ENCODE measurements at places on chromosomes 6 and 20. TPM values are rescaled to one million over a fixed set of nuclear protein-coding genes. Genes with fewer than 3 reads are reported as not detected.

GRCh38 chr6:107611094-107611810 lies 121.3 kb downstream of the SOBP start:
- no peak overlapping the region for H3K27ac ChIP-seq
- DNase-seq: no peak
- H3K27me3 ChIP-seq: peaks cover 2% of the 10 kb centered on the region
- H3K36me3 ChIP-seq: no peaks in the 10 kb centered on the region
- H3K4me3 ChIP-seq: no peak overlapping the region

GRCh38 chr6:4665489-4666417 lies 110.5 kb upstream of the CDYL start:
- H3K27me3 ChIP-seq: no peaks in the 10 kb centered on the region
- H3K36me3 ChIP-seq: no peaks in the 10 kb centered on the region
- no peak overlapping the region for H3K4me3 ChIP-seq
- peaks cover 42% of the 10 kb centered on the region for H3K4me1 ChIP-seq

The AVP gene
- not detected for total RNA-seq

DNA sequence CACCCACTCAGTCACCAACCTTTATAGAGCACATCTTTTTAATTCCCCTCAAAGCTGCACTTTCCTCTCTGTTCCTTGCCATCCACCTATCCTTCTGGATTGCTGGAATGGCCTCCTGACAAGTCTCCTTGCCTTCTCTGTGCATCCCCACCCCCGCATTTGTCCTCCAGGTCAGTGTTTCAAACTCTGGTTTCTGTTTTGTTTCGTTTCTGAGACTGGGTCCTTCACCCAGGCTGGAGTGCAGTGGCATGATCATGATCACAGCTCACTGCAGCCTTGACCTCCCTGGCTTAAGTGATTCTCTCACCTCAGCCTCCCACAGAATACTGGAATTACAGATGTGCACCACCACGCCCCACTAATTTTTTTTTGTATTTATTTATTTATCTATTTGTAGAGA lies 96.2 kb downstream of the PLCB1 start:
- H3K27me3 ChIP-seq: no peaks in the 10 kb centered on the region
- no peak for DNase-seq
- no peak overlapping the region for H3K4me3 ChIP-seq
- no peaks in the 10 kb centered on the region for H3K36me3 ChIP-seq
- H3K27ac ChIP-seq: no peak overlapping the region

The WFDC10B gene
- total RNA-seq: not detected

The RAET1G gene
- total RNA-seq: 1.5 TPM

- no peak for DNase-seq
- peaks cover 2% of the 10 kb centered on the region for H3K27me3 ChIP-seq
- no peak overlapping the region for H3K4me3 ChIP-seq
- no peaks in the 10 kb centered on the region for H3K36me3 ChIP-seq
Measured at GRCh38 chr20:59150821-59151251, 12.8 kb upstream of the ZNF831 start.

The TMX4 gene
- total RNA-seq: 40.9 TPM

The C6orf132 gene
- 2.9 TPM for total RNA-seq

The RSPH3 gene
- total RNA-seq: 10.3 TPM

DNA sequence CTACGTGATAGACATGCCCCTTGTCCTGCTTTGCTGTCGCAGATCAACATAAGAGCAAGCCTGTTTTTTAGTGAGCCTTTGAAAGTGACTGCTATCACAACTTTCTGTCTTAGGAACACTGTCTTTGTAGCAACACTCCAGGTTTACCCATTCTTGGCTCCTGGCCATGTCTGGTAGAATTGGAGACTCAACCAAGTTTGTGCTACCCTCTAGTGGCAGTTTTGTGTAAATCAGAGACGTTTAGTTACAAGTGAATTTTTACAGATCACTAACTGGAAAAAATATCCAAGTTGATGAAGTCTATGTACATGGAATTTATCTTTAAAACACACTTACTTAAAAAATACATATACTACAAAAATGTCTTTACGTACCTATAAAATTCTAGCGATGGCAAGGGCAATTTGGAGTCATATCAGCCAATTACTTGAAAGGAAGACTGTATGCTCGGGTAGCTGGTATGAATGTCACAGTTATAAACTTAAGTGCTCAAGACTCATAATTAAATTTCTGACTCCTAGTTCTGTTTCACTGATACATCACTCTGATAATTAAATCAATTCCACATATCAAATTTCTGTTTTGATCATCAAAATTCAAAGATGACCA lies 101.4 kb downstream of the ADGB start:
- no peak overlapping the region for H3K4me3 ChIP-seq
- no peak overlapping the region for H3K27ac ChIP-seq
- DNase-seq: peak; percentile 10
- H3K4me1 ChIP-seq: no peaks in the 10 kb centered on the region

The SLC17A9 gene
- 5.6 TPM for total RNA-seq

DNA sequence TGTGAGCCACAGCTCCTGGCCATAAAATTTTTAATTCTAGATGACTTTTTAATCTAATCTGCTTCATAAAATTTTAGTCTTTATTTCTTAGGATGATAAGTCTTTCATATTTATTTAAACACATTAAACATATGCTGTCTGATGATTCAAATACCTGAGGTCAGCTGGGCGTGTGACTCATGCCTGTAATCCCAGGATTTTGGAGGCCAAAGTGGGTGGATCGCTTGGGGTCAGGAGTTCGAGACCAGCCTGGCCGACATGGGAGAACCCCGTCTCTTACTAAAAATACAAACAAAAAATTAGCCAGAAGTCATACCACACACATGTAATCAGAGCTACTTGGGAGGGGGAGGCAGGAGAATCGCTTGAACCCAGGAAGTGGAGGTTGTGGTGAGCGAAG lies 53.1 kb downstream of the RBM24 start:
- no peak for DNase-seq
- H3K4me3 ChIP-seq: no peak overlapping the region
- H3K36me3 ChIP-seq: no peaks in the 10 kb centered on the region
- H3K4me1 ChIP-seq: peaks cover 4% of the 10 kb centered on the region

DNA sequence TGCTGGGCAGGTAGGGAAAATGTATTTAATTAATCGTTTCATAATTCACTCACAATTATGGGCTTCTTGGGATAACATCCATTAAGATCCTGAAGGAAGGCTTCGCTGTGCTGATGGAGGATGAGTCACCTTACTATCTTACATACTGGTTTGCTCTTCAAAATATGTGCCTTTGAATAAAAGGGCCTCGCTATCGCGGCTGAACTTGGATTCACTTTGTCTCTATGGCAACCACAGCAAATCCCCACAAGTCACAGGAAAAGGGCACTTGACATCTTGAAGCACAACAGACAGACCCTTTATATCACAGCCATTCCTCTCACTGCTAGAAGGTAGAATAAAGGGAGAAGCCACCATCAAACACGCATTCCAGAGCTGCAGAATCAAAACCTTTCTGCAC lies 141.3 kb upstream of the MYLIP start:
- H3K4me1 ChIP-seq: no peaks in the 10 kb centered on the region
- no peak for DNase-seq
- H3K36me3 ChIP-seq: no peaks in the 10 kb centered on the region
- no peaks in the 10 kb centered on the region for H3K27me3 ChIP-seq
- no peak overlapping the region for H3K4me3 ChIP-seq

DNA sequence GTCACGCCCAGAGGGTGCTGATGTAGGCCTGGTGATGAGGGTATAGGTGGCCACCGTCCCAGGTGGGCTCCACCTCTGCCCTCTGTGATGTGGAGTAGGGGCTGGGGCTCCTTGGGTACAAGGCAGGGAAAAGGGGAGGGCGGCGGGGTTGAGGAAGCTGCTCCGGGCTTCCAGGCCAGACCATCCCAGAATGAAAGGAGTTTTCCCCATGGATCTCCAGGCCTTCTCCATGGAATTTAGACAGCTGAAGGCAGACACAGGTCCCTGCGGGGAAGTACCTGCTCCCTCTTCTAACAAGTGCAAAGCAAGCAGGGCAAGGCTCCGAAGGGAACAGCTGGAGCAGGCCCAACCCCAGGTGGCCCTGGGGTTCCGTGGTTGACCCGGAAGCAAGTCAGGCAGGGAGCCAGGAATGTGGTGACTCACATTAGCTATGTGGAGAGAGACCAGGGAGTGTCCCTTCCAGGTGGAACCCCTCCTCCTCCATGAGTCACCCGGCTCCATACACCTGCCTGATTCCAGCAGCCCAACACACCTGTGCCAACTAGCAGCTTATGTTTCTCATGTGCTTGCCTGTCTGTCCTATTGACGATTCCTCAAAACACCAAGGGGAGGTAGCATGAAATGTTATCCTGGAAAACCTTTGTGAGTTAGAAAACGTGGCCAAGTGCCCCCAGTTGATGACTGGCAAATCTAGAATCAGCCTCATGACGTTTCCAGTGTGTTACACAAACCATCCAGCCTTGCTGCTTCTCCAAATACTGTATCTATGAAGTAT lies 59.7 kb upstream of the SNX9 start:
- DNase-seq: no peak
- no peaks in the 10 kb centered on the region for H3K27me3 ChIP-seq
- H3K36me3 ChIP-seq: no peaks in the 10 kb centered on the region
- peaks cover 41% of the 10 kb centered on the region for H3K4me1 ChIP-seq

The SAMD5 gene
- total RNA-seq: 0.59 TPM

GRCh38 chr20:19022791-19023448 lies 189.5 kb upstream of the SLC24A3 start:
- H3K36me3 ChIP-seq: no peaks in the 10 kb centered on the region
- H3K27me3 ChIP-seq: no peaks in the 10 kb centered on the region
- DNase-seq: peak; percentile 46
- H3K4me1 ChIP-seq: no peaks in the 10 kb centered on the region
- no peak overlapping the region for H3K27ac ChIP-seq
- H3K4me3 ChIP-seq: no peak overlapping the region

DNA sequence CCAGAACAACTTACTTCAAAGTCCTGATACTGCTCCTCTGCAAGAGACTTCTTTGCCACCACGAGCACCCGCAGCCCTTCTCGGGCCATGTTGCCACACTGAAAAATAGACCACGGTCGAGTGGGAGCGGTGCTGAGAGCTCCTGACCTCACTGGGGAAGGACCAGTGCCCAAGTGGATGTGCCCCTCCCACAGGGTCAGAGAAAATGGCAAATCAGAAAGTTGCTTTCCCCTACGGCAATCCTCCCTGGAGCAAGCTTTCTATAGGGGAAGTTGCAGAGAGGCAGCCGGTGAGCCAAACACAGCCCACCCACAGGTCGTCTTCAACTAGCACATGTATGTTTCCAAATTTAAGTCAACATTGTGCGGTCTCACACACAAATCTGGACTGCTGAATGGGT lies 85.1 kb upstream of the NFATC2 start:
- H3K27me3 ChIP-seq: no peaks in the 10 kb centered on the region
- H3K4me3 ChIP-seq: no peak overlapping the region
- no peak for DNase-seq
- H3K4me1 ChIP-seq: peaks cover 32% of the 10 kb centered on the region
- no peaks in the 10 kb centered on the region for H3K36me3 ChIP-seq

- no peak for DNase-seq
- peaks cover 33% of the 10 kb centered on the region for H3K4me1 ChIP-seq
- H3K27ac ChIP-seq: no peak overlapping the region
- H3K27me3 ChIP-seq: no peaks in the 10 kb centered on the region
- no peak overlapping the region for H3K4me3 ChIP-seq
Measured at GRCh38 chr6:130320908-130321307, 44.9 kb upstream of the TMEM200A start.

DNA sequence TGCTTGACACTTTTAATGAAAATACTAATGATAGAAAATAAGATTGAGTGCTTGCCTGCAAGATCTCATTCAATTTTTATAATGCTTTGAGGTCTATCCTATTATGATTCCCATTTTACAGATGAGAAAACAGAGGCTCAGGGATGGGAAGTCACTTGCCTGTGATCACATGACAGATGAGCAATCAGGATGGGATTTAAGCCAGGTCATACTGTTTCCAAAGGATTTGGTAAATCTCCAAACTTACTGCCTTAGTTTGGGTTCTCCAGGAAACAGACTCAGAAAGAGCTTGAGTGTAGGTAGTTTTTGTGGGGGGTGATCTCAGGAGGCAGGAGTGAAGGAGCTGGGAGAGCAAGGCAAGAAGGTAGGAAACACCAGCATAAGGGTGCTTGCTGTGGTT lies 456.3 kb downstream of the MAFB start:
- DNase-seq: no peak
- no peaks in the 10 kb centered on the region for H3K4me1 ChIP-seq
- no peaks in the 10 kb centered on the region for H3K27me3 ChIP-seq
- H3K36me3 ChIP-seq: no peaks in the 10 kb centered on the region
- H3K27ac ChIP-seq: no peak overlapping the region

GRCh38 chr6:109472132-109472995 lies 10.7 kb downstream of the ZBTB24 start:
- DNase-seq: no peak
- H3K27ac ChIP-seq: no peak overlapping the region
- H3K4me3 ChIP-seq: no peak overlapping the region
- no peaks in the 10 kb centered on the region for H3K27me3 ChIP-seq

GRCh38 chr6:33696548-33697518 lies 14.7 kb downstream of the UQCC2 start:
- DNase-seq: peak; percentile 87
- peaks cover 64% of the 10 kb centered on the region for H3K36me3 ChIP-seq
- H3K27me3 ChIP-seq: no peaks in the 10 kb centered on the region

The PLN gene
- total RNA-seq: 0.36 TPM

GRCh38 chr20:63734946-63735858 lies 1.3 kb upstream of the LIME1 start:
- H3K36me3 ChIP-seq: peaks cover 8% of the 10 kb centered on the region
- H3K4me3 ChIP-seq: no peak overlapping the region
- no peaks in the 10 kb centered on the region for H3K4me1 ChIP-seq
- no peaks in the 10 kb centered on the region for H3K27me3 ChIP-seq
- DNase-seq: peak; percentile 88
- no peak overlapping the region for H3K27ac ChIP-seq

DNA sequence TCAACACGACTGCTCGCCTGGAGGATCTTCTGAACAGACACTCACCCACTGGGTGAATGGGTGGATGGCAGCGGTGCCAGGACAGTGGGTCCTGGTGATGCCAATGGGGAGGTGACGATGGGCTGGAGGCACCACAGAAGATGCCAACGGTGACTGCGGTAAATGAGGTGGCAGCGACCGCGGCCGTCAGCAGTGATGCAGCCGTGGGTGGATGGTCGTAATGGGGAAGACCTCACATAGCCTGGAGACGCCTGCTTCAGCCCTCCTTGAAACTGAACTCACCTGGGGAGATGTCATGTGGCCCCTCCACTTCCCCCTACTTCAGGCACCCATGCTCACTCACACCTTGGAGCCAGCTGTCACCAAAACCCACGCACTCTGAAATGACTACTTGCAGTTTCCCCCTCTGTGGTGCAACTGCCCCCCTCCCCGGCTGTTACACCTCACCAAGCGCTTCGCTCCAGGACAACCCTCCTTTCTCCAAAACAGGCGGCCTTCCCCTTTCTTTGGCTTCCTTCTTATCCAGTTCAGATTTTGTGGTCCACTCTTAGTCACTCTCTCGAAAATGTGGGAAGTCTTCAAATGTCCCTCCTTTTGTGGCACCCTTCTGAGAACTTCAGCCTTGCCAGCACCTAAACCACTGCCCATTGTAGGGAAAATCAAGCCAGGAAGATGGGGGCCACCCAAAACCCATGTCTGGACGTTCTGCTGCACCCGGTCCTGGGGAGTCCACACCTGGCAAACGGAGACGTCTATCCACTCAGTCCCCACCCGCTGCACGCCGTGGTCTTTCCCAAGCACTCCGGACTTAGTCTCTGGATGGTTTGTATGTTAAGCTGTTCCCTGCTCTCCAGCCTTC lies 10.4 kb upstream of the ABHD16B start:
- H3K27ac ChIP-seq: no peak overlapping the region
- DNase-seq: peak; percentile 83
- H3K36me3 ChIP-seq: no peaks in the 10 kb centered on the region
- H3K27me3 ChIP-seq: peaks cover 25% of the 10 kb centered on the region

Data from osteoblast (primary cell).